ENCODE measurements at places on chromosomes 3 and 15. TPM values are rescaled to one million over a fixed set of nuclear protein-coding genes. Genes with fewer than 3 reads are reported as not detected.

DNA sequence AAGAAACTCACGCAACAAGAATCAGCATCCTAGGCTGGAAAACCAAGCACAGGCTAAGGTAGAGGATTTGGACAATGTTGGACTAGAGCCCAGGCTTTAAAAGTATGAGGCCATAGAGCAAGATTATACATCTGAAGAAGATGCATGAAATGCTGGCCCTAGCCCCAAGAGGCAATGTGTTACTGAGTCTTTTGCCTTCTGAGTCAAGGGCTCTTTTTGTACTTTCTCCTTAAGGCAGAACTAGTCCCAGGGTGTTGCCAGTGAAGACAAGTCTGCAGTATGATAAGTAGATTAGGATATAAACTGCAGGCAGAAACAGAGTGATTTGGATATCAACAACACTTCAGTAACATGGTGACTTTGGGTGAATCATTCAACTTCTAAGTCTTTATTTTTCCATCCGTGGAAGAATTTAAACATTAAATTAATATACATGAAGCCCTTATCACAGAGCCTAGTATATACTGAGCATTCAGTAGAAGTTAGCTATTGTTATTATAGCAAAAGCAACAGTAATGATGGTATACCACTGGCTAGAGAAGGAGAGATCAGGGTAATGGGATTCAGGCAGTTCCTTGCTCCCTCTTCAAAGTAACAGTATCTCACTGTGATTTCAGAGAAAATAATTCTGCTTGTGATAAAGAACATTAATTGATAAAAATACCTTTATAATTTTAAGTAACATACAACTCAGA is 99.9 kb upstream of the MLF1 start:
- no peak for DNase-seq

DNA sequence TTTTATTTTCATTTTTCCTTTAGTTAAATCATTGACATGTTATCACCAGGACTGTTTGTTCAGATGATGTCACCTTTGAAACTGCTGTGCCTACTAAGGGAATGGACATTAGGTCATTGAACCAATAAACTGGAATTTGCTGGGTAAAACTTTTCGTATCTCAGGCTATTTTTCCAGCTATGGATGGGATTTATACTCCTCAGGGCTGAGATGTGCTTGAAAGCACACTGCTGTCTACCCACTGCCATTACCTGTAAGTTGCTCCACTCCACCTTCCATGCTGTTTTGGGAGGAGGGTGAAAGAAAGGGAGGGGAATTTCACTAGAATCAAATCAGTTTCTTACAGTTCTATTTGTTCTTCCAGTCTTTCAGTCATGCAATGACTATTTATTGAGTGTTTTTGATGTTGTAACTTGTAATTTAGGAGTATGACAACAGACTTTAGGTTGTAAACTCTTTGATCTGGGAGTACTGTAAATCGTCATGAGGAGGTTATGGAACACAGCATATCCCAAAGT is 11.3 kb downstream of the EHD4 start:
- no peak for DNase-seq

DNA sequence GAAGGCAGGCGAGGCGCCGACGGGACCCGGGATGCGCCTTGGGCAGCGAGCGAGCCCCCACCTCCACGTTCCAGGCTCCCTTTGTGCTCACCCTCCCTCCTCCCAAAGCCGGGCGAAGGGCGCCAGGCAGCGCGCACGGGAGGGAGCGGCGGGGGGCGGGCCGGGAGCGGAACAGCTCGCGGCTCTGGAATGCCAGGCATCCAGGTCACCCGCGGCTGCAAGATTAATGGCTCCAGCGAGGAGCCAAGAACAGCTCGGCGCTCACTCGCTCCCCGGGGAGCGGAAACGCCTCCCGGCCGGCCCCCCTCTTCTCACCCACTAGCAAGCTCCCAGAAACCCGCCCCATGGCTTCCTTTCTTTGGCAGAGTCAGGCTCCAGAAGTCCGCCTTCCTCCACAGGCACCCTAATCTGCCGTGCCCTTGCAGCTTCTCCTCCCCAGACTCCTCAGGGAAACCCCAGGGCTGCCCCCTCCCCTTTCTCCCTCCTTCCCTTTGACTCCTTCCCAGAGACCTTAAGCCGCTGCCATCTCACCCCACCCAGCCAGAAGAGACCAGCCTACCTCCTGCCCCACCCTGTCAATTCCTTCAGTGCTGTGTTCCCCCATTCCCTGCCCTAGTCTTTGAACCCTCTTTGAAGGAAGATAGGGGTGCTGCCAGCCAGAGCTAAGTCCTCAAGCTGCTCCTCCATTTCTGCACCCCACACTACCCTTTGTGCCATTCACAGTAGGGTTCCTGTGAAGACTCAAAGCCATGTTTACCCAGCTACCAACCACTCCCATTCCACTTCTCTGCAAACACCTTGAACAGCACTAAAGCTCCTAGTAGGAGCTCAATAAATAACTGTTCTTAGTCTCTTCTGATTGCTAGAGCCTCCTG is 9.9 kb downstream of the AMOTL2 start:
- peak; percentile 94 for DNase-seq

The CHRM5 gene
- not detected for total RNA-seq

The NEK4 gene
- 18.2 TPM for total RNA-seq

Data from right cardiac atrium (tissue), 5 donors.